Activated CD4-positive, alpha-beta T cell treated with anti-CD3 and anti-CD28 coated beads, Interleukin-2, Interleukin-4, amounts not matched to agents 100 ng/mL and 50 ng/mL, durations not matched to agents 16 hours and 8 hours (primary cell): ENCODE measurements at places on chromosomes 7 and 10.

DNA sequence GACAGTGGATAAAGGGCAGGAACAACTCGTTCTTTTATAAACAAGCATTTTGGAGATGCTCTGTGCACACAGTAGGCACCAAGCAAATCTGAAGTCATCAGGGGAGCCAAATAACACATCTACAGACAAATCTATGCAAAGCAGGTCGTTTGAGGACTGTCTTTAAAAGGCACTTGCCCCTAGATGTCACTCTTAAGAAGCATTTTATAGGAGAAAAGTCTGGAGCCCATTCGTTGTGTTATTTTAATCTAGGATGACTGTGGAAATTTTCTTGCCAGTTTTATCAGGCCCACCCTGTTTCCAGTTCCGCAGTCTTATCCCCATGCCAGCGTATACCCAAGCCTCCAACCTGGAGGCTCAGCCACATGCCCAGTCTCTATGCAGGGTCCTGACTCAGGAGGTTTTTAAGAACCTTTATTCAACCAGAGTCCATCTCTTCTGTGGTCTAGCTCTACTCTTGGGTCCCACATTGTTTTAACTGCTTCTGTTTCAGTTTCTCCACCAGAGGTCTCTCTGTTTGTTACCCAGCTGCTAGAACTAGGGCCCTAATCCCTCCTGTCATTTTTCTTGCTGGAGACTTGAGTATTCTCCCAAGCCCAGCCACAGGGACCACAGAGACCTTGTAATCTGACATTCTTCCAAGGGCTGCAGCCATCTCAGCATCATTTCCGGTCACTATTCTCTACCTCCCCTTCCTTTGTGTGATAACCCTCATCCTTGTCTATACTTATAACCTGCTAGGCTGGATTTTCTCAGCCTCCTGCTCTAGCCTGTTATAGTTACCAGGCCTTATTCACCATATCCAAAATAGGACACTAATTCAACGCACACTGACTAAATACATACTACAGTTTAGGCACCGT lies 26.7 kb downstream of the PIK3CG start:
- no peak for DNase-seq

- DNase-seq, result no peak
Observed at GRCh38 chr10:21976280-21976679, 27.2 kb downstream of the DNAJC1 start.

GRCh38 chr7:30852308-30852684 lies 59.4 kb upstream of the AQP1 start:
- DNase-seq, result no peak

DNA sequence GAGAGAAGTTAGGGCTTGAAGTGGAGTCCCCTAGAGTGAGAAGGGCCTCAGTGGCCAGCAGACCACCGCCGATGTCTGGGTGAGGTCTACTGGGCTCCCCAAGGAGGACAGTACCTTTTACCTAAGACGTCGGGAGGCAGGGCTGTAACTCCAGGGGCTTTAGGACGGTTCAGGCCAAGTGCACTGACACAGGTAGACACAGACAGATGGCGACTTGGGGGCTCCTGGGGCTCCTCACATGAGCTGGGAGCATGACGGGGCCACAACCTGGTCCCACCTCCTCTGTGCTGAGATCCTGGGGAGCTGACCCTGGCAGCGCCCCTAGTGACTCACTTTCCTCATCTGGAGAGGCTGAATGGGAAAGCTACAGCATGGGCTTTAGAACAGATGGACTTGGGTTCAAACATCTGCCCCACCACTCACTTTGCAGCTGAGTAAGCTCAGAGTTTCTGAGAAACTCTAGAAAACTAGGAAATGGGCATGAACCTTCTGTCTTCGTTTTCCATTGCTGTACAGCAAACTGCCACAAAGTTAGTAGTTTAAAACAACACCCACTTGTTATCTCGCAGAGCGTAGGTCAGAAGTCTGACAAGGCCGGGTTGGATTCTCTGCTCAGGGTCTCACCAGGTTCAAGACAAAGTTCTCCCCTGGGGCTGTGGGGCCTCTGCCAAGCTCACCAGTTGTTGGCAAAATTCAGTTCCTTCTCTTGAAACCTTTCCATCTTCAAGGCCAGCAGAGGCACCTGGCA lies 4.7 kb upstream of the COMTD1 start:
- DNase-seq, result no peak

GRCh38 chr10:123948030-123948823 lies 56.6 kb upstream of the CPXM2 start:
- no peak for DNase-seq

DNA sequence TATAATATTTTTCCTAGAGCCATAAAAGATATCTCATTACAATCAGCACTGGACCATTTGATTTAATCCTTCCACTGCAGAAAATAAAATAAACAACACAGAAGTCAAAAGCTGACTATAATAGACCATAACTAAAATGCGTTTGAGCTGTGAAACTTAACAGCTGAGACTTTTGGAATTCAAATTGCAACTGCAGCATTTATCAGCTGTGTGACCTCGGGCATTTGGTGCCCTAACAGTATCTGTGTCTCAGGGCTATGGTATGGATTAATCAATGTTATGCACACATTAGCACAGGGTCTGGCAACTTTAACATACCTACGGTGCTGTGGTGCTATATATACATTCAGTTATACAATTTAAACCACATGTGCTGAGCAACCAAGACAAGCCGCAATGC lies 160.1 kb downstream of the COL28A1 start:
- no peak for DNase-seq

DNA sequence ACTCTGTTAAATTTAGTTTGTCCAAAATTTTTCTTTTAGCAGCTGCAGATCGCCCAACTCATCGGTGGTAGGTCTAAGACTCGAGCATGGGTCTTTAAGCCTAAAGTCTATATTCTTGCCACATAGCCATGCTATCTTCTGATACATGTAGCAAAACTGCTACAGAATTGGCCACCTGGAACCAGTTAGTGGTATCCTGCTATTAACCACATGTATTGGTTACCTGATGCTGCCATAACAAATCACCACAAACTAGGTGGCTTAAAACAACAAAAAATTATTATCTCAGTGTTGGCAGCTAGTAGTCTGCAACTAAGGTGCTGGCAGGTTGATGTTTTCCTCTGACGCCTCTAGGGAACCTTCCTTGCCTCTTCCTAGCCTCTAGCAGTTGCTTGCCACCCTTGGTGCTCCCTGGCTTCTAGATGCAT lies 96.7 kb upstream of the PIK3CG start:
- no peak for DNase-seq

- no peak for DNase-seq
Observed at GRCh38 chr10:30182191-30183054, 123.0 kb upstream of the JCAD start.

DNA sequence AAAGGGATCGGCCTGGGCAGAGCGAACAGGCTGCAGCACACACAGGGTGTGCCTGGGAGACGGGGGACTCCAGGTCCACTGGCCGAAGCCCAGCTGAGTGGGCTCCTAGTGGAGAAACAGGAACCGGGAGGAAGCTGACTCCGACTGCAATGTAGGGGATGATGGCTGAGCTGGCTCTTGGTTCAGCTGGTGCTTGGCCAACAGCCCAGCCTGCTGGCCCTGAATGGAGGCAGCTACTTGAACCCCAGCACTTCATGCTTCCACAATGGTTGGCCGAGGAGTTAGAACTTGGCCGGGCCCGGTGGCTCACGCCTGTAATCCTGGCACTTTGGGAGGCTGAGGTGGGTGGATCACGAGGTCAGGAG lies 27.0 kb upstream of the FRAT2 start:
- no peak for DNase-seq
